SK-MEL-5 (cell line): ENCODE measurements at places on chromosomes 6 and 20. TPM values are rescaled to one million over a fixed set of nuclear protein-coding genes. Genes with fewer than 3 reads are reported as not detected.

GRCh38 chr6:122715725-122716124 lies 63.8 kb upstream of the FABP7 start:
- DNase-seq, result no peak

LTB gene
- not detected in 2 replicates for total RNA-seq

ZSCAN9 gene
- total RNA-seq, result 9.0 and 9.9 TPM in 2 replicates

SLC16A10 gene
- 5.9 and 7.3 TPM in 2 replicates for total RNA-seq

DNA sequence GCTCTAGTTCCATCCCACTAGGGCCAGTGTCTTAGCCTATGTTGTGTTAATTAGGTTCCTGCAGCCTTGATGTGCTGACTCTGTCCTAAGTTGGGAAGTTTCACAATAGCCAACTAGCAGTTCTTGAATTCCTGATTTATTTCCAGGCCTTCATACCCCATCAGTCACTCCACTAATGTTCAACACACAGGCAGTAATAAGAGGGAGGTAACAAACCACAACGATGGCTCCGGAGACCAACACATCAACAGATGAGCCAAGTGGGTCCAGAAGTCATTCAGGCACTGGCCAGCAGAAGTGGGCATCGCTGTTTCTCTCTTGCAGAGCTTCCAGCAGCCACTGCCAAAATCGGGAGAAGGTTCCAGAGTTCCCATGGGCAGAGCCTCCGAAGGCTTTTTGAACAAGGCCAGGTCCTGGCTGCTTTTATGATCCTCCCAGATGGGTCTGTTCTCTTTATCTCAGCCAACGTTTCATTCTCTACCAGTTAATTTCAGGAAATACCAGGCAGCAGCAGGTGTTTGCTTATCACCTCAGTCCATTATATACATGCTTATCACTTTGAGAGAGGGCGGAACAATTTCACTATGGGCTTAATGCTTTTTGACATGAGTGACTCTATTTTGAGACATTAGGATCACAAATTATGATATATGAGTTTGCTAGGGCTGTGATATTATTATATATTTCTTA lies 48.5 kb upstream of the NOP56 start:
- no peak for DNase-seq

TMEM217 gene
- total RNA-seq, result 0.11 and 0.40 TPM in 2 replicates

DNA sequence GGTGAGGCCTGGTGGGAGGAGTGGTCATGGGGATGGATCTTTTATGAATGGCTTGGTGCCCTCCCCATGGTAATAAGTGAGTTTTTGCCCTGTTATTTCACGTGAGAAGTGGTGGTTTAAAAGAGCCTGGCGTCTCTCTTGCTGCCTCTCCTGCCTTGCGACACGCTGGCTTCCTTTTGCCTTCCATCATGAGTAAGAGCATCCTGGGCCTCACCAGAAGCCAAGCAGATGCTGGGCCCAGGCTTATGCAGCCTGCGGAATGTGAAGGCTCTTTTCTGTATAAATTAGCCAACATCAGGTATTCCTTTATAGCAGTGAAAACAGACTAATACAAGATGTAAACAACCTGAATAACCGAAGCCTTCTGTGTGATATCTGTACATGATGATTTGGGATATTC lies 27.6 kb downstream of the VTA1 start:
- DNase-seq, result no peak

C6orf141 gene
- total RNA-seq, result not detected in 2 replicates

- no peak for DNase-seq
Observed at GRCh38 chr20:53023732-53024520, 51.8 kb downstream of the TSHZ2 start.

DNA sequence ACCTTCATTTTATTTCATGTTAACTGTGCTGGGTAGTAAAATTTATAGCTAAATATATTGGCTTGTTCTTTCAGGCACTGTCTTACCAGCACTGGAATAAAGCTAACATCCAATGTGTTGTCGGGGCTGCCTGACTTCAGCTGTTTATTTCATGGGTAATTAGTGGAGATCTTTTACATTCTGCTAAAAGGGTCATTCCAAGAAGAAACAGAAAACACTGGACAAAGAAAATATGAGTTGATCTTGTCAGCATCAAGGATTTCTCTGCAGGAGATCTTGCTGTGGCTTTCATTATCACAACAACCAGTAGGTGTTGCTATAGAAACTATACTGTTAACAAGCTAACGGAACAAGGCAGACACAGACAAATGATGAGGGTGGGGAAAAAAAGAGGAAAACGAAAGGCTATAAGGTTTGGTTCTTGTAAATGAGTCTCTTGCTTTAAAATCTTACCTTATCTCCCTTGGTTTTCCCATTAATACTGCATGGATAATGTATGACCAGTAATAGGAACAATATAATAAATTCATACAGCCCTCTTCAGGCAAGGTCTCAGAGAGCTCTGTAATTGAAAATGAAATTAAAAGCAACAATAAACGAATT lies 206.8 kb downstream of the SIM1 start:
- DNase-seq, result peak; percentile 55

DNA sequence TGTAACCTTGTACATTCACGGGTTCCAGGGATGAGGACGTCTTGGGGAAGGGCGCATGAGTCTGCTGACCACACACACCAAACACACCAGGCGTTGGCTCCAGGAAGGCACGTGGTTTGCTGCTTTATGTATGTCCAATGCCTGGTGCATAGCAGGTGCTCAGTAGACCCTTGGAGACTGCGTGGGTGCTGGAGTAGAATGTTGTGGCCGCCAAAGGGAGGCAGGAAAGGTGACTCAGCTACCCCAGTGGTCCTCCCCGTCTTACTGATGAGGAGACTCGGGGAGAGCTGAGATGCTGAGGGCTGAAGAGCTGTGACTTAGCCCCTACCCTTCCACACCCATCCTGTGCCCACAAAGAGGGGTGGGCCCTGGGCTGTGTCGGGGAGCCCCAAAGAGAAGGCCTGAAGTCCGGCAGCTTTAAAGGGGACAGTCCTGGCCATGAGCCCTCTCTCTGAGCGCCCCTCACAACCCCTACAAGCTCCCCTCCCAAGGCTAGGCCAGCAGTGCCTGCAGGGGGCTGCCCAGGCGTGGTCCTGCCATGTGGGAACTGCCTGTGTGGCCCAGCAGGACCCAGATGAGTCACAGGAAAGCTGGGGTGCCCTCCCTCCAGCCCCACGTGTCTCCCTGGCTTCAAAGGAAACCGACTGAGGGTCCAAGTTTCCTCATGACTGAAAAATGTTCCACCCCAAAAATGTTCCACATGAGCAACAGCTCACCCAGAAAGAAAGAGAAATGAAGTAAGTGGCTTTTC lies 28.0 kb upstream of the PTGIS start:
- DNase-seq, result no peak

GRCh38 chr6:19851241-19852089 lies 14.3 kb downstream of the ID4 start:
- DNase-seq, result peak; percentile 95

- DNase-seq, result peak; percentile 32
Observed at GRCh38 chr20:25338112-25339023, 52.3 kb downstream of the ABHD12 start.
